ENCODE measurements at places on chromosomes 7 and 10.

- no peak for DNase-seq
These were observed 626.9 kb downstream of the ZWINT start for GRCh38 chr10:55734112-55734511.

DNA sequence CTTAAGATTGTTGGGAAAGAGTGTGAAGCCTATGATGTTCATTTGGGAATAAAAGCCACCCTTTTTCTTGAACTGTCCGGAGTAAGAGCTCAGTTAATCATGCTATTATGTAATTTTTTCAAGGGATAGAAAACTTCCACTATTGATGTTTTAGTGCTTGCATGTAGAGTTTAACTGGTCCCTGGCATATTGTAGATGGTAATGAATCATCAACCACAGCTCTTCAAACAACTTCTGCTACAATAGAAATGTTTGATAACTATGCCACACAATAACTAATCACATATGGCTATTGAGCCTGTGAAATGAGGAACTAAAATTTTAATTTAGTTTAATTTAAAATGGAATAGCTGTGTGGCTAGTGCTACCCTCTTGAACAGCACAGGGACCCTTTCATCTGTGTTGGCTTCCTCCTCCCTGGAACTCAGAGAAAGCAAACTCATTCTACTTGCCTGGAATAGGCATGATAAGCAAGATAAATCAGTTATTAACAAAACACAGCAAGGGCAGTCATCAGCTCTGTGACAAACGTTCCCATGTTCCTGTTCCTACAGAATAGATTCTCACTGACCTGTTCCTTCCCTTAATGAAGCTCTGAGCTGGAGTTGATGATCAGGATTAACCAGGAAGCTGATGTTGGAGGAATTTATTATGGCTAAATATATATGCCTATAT lies 4.9 kb upstream of the SRI start:
- peak; percentile 47 for DNase-seq

- DNase-seq = no peak
These were observed 2.4 kb downstream of the PSMC2 start for GRCh38 chr7:103349805-103350204.

DNA sequence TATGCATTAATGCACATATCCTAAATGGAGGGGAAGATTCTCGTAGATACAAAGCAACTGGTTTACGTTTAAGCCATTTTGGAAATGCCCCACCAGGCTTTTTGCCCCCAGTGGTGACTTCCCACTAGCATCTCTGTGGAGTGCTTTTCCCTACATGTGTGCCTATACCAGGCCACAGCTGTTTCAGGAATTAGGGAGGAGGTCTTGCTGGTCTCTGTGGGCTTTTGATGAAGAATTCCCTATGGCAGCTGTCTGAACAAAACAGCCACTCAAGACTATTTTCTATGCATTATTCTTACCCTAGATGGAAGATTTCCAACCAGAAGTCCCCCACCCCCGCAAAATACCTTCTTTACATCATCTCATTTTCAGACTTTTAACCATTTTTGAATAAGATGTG lies 52.0 kb upstream of the NMT2 start:
- DNase-seq = no peak

DNA sequence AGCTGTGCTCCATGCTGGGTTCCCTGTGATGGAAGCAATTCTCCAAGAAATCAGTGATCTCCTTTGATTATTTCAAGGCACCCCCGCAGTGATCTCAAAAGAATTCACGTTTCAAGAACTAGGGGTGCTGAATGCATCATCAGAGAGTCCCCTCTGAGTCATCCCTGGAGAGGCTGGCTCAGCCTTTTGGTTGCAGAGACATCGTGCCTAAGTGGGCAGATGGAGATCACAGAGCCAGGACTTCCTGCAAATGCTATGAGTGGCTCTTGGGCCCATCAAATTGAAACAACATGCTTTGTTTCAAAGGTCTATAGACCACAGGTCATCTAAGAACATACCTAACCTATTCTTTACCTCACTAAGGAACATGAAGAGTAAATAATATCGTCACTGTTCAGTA lies 41.5 kb upstream of the PLEKHA1 start:
- DNase-seq = no peak

GRCh38 chr10:31120961-31121685 lies 89.5 kb upstream of the ZNF438 start:
- no peak for DNase-seq

GRCh38 chr10:131082201-131082850 lies 229.2 kb downstream of the TCERG1L start:
- DNase-seq = no peak

GRCh38 chr10:123570051-123570897 lies 95.9 kb upstream of the GPR26 start:
- DNase-seq = no peak

DNA sequence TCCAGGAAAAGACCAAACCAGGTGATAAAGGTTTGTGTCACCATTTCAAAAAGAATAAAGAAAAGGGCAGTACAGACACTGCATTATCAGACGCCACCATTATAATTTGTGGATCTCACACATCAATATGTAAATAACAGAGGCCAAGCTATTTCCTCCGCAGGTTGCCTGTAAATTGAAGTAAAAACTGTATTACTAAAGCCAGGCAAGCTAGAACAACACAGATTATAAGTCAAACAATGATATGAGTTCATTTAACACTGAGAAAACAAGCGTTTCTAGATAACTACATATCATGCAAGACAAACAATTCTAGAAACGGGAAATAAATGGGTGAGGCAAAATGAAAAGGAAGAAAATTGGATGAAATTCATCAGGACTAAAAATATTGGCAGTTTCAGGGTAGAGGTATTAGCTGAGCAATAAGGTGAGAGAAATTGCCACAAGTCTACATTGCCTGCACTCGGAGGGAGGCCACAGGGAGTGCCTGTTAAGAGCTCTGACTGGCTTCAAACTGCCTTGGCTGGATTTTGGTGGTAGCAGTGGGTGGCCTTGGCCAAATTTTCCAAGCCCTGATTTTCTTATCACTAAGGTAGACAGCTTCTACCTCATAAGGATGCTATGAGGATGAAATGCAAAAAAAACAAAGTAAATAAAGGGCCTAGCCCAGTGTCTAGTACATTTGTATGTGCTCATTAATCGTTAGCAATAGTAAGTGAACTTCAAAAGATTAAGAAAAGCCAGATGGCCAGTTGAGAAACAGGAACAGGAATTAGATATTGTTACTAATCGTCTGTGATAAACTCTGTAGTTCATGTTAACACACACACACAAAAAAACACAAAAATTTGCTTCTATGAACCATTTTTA lies 240.0 kb upstream of the NFE2L3 start:
- no peak for DNase-seq

DNA sequence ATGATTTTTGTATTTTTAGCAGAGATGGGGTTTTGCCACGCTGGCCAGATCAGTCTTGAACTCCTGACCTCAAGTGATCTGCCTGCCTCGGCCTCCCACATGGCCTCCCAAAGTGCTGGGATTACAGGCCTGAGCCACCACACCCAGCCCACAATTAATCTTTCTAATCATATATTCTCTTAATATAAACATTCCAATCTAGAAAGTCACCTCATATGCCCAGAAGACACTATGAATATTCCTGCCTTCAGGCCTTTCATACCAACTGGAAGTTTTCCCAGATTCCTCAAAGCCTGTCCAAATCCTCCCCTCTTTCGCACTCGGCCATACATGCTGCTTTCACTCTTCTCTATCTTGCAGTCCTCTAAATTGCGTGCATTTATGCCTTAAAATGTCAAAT lies 32.6 kb downstream of the PDZD8 start:
- peak; percentile 82 for DNase-seq

- peak; percentile 92 for DNase-seq
These were observed 23.3 kb downstream of the BPGM start for GRCh38 chr7:134669845-134670373.

GRCh38 chr10:49164559-49165188 lies 23.5 kb downstream of the TMEM273 start:
- peak; percentile 40 for DNase-seq

Data from fibroblast of pulmonary artery (primary cell).